ENCODE measurements at places on chromosomes 1 and 21.

- DNase-seq: no peak
Observed at GRCh38 chr1:95966866-95967265, 732.9 kb downstream of the RWDD3 start.

DNA sequence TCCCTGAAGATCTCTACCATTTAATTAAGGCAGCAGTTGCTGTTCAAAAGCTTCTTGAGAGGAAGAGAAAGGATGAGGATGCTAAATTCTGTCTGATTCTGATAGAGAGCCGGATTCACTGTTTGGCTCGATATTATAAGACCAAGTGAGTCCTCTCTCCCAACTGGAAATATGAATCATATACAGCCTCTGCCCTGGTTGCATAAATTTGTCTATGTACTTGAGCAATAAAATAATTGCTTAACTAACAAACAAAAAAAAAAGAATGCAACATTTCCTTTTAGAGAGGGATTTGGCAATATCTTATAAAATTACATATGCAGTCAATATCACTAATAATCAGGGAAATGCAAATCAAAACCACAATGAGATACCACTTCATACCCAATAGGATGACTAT lies 26.8 kb downstream of the ALDH9A1 start:
- DNase-seq: no peak

DNA sequence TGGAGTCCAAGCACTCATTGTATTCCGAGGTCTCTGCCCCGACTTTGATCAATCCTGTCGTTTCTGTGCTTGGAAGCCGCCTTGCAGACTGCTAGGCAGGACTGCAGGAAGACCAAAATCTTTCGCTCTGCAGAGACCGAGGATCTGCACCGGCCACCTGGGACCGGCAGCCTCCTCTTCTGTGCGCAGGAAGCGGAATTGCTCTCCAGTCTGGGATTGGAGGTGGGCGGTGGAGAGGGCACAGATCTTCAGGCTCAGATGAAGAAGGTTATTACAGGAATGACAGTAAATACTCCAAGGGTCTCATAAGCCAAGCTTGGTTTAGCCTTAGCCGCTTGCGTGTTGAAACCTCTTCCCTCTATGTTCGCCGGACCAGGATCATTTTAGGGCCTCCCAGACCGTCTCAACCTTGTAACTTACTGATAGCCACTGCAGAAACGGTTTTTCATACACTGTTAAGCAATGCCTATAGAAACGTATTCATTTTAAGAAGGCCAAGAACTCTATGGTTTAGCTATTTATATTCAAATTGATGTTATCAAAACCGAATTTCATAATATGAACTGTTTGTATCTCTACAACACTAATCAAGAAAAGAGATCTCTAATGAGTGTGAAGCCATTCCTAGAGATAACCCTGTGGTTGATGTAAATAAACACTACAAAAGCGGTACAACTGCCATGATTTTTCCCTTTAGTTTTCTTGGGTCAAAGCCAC lies 1.1 kb downstream of the MIA3 start:
- no peak for DNase-seq

DNA sequence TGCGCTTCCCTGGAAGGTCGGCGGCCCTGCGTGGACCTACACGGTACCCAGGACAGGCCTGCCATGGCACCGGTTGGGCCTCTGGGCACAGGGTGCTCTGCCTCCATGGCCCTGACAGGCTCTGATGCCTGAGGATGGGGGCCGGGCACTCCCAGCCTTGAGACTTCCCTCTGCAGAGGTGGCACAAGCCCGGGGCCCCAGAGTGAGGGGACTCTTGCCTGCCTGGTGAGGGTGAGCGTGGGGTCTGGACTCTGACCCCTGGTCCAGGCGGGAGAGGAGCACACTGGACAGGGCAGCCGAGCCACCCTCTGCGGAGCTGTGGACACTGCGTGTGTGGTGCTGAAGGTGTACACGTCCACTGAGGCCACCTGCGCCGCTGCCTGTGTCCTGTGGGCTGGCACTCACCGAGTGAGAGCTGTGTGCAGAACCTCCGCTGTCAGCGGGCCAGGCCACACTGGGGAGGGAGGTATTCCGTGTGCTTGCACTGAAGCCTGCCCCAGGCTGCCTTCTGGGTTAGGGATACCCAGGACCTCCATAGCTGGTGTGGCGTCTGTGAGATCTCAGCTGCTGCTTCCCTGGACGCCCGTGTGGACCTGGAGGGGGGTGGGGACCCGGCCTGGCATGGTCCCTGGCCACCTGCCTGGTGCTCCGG lies 10.4 kb downstream of the SKI start:
- DNase-seq: no peak

DNA sequence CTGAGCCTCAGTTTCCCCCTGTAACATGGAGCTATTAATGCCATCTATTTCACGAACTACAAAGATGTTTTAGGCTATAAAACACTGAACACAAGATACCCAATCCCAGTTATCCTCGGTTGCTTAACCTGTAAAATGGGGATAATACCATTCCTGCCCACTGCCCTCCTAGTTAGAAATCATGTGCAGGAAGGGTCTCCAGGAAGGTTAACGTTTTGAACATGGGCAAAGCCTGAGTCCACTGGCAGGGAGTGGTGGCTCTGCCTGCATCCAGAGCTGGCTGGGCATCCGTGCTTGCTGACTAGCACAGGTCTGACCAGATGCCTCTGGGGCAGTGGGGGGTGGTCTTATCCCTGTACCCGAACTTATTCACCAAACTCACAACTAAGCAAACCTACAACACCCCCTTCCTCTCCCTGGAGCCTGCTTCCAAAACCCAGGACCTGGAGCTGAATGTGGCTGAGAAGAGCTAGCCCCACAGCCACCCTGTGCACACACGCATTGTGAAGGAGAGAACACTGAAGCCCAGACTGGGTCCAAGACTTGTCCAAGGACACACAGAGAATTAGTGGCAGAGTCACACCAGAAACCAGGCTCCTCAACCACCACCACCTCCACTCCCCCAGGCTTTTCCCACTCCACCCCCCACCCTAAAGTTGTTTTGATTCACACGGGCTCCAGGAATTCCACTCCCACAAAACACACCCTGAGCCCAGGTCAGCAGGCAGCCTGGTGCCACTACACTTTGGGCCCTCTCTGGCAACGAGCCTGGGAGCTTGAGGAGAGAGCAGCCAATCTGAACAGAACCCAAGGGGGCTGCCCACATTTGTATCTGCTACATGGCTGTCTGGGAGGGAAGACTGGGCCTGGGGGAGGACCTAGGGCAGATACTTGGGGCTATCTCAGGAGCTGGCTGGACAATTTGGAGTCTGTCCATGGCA lies 1.6 kb downstream of the E2F2 start:
- no peak for DNase-seq

GRCh38 chr1:115189814-115190539 lies 100.7 kb upstream of the TSPAN2 start:
- no peak for DNase-seq

GRCh38 chr1:16017461-16018303 lies at the start of gene HSPB7:
TSS of gene HSPB7 (minus strand) at chr1:16018043. CDS start at chr1:16017963, 80 bp downstream.
- peak; percentile 89 for DNase-seq

DNA sequence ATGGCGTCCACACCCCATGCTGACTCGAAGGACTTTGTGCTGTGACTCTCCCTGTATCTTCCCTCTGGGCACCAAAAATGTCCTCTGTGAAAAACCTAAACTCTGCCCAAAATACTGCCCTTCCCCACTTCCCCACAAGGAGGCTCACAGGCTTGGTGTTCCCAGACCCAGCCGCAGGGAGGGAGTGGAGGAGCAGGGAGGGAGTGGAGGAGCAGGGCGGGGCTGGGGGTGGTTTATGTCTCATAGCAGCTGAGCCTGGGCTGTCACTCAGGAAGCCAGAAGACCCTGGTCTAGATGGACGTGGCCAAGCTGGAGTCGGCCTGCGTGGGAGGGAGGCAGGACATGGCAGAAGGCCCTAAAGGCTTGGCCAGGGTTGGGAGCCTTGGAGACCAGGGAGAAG lies 461.7 kb downstream of the PTPRU start:
- no peak for DNase-seq

DNA sequence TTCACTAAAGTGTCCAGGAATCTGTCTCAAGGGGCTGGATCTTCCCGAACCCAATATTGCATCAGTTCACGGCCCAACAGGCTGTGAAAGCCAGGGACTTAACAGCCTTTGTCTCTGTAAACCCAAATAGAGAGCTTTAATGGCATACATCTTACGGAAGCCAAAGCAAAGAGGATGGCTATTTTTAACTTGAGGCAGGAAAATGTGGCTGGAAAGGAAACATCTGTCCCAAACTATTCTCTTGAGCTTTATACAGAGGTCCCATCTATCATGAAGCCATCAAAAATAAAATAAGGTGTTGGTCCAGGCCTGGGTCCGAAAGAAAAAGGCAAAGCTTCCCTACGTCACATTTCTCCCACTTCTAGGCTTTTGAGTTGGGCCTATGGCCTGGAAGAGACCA lies 7.7 kb upstream of the CD34 start:
- DNase-seq: no peak

- DNase-seq: no peak
Observed at GRCh38 chr1:26862781-26863684, at the start of gene SFN. TSS of gene SFN (plus strand) at chr1:26863149. CDS start at chr1:26863213, 64 bp downstream.

GRCh38 chr1:58497499-58497898 lies 49.0 kb downstream of the OMA1 start:
- DNase-seq: no peak

DNA sequence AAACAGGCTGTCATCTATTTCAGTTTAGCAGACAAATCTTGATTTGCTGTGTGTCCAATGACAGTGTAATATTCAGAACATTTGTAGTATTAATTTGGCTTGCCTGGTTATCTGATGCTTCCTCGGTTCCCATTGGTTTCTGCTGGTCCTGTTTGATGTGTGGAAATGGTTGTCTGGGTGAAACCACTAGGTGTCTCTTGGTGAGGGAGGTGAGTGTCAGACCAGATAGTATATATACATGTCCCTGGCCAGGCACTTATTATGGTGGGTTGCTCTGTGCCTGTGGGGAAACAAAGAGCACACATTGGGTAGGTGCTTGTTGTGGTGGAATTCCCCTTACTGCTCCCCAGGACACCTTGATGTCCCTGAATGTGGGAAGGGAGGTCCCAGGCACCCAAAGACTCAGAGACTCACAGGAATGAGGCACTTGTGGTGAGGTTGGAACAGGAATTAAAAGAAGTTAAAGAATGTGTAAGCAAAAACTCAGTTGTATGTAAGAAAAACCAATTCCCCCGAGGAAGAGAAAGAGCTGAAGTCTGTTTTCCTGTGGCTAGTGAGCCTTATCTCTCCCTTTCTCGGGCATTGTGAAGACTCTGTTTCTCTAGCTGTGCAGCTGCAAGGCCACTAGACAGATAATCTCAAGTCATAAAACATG lies 1519.1 kb downstream of the BRINP3 start:
- DNase-seq: no peak

DNA sequence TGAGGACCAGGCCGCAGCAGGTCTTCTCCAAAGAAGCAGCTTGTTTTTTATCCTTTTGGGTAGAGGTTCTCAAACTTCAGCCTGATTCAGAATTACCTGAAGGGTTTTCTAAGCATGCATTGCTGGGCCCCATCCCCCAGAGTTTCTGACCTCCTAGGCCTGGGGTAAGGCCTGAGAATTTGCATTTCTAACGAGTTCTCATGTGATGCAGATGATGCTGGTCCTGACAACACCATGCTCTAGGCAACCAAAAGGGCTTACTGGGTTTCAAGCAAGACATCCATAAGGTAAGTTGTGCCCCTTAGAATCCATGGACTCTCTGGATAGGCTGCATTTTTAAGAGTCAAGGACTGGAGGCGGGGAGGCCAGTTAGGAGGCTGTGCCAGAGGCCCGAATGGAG lies 295.1 kb downstream of the HHIPL2 start:
- DNase-seq: no peak

- DNase-seq: no peak
Observed at GRCh38 chr21:42525029-42525581, 11.5 kb downstream of the SLC37A1 start.

GRCh38 chr1:189429610-189430009 lies 1048.1 kb downstream of the BRINP3 start:
- DNase-seq: no peak

DNA sequence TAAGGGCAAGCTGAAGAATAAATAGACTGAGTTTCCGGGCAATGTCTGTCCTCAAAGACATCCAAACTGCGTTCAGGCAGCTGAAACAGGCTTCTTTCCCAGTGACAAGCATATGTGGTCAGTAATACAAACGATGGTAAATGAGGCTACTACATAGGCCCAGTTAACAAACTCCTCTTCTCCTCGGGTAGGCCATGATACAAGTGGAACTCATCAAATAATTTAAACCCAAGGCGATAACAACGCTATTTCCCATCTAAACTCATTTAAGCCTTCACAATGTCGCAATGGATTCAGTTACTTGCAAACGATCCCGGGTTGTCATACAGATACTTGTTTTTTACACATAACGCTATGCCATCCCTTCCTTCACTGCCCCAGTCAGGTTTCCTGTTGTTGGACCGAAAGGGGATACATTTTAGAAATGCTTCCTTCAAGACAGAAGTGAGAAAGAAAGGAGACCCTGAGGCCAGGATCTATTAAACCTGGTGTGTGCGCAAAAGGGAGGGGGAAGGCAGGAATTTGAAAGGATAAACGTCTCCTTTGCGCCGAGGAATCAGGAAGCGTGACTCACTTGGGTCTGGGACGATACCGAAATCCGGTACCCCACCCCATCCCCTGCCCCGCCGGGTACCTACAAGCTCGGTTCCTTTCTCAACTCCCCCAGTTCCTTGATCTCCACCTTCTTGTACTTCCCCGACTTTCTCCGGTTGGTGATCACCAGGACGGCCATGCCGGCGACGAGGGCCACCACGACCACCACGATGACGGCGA lies 1.3 kb downstream of the TACSTD2 start:
- DNase-seq: no peak

DNA sequence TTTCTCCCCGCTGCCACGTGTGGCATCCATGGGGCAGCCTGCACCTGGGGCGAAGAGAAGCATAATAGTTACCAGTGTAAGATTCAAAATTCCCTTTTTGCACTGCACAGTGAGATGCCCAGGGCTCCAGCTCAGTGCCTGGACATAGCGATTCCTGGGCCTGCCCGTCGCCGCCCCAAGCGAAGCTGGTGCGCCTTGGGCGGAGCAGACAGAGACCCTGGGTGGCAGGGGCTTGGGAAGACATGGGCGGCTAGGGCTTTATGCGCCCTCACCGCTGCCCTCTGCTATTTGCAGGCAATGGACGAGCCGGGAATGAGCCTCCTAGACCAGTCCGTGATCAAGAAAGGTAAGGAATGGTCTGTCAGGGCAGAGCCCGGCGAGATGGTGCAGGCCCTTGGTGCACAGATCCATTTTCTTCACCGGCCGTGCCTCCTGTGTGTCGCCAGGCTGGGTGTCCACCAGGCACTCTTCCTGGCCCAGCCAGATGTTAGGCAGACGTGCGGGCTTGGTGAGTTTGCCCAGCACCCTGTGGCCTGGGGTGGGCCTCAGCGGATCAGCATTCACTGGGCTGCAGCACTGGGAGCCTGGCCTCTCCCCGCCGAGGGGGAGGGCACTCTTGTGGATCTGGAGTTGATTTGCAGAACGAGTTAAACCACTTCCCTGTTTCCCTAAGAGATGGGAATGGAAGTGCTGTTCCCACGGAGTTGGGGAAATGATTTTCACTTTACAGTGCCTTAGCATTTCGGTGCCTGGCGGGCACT lies 1.7 kb downstream of the TFAP2E start:
- DNase-seq: no peak
